ENCODE measurements at places on chromosomes 1 and 21. TPM values are rescaled to one million over a fixed set of nuclear protein-coding genes. Genes with fewer than 3 reads are reported as not detected.
A peak's percentile ranks its signal among the peaks of the same experiment; 100 is the strongest.

DNA sequence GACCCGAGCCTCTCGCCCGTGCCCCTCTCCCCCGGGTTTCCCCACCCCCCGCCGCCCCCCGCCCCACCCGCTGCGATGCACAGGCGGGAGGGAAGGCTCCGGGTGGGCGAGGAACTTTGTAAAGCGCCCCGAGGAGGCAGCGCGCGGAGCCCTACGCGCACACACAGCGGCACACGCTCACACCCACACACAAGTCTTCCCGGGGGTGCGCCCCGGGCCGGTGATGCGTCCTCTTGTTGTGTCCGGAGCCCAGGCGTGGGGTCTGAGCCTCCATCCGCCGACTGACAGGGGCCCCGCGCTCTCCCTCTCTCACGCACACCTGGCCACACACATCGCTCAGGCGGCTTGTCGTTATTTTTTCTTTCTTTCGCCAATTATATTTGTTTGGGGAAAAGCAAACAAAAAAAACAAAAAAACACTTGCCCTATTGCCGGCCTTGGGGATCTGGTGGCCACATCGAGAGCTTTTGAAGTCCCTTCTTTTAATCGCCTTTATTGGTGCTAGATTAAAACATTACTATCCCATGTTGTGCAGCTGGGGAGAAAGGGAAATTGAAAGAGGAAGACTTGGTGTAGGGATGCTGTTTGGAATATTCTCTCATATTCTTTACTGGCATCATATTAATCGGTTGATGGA, 770 bp downstream of the NTNG1 start:
- no peak for DNase-seq

GRCh38 chr1:87702455-87702854, 373.8 kb downstream of the LMO4 start:
- DNase-seq = no peak

GRCh38 chr21:35840197-35840799, 220.0 kb downstream of the SETD4 start:
- peak; percentile 66 for DNase-seq

GRCh38 chr1:71577451-71578131, 496.8 kb upstream of the ZRANB2 start:
- no peak for DNase-seq

GRCh38 chr21:36859744-36860501, 106.5 kb downstream of the HLCS start:
- peak; percentile 8 for DNase-seq

DNA sequence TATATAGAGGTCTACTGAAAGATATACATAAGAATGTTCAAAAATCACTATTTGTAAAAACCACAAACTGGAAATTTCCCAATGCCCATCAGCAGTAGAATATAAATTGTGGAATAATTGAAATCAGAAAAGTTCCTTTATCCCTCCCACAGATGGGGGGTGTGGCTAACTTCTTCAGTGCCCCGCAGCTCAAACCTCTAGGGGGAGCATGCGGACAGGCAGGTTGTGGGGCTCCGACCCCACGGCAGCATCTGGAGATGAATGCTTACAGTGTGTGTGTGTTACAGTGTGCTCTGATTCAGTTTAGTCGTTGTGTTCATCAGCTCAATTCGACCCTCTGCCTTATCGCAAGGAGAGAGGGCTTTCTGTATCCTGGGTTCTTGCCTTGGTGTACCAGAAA, 262.1 kb upstream of the LRRC7 start:
- DNase-seq = no peak

ITLN2 gene
- not detected for total RNA-seq

PLXNA2 gene
- total RNA-seq = 91.6 TPM

THEM5 gene
- not detected for total RNA-seq

TNFRSF4 gene
- total RNA-seq = 0.79 TPM

IVL gene
- under 0.01 TPM for total RNA-seq

RAB25 gene
- not detected for total RNA-seq
